ENCODE measurements at places on chromosomes 1 and 21.

DNA sequence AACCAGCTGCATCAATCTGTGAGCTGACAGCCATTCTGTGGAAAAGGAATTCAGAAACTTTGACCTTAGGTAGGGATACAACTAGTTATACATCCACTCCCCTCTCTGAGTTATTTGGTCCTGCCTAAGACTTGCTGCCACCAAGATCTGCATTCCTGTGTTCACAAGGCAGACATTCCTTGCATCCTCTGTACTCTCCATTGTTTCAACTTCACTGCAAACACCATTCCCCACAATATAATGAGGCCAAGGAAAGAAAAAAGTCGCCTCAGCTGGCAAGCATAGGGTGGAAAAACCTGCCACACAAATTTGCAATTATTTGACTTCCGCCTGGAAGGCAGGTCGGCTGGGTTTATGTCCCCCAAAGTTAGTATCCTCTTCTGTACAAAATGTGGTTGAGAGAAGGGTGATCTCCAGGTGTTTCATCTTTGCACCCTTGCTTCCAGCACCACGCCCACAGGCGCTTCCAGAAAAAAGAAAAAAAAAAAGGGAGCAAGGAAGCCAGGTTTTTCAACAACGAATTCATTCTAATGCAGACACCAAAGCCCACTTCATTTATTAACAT lies 676 bp upstream of the CTTNBP2NL start:
- no peak for DNase-seq

DNA sequence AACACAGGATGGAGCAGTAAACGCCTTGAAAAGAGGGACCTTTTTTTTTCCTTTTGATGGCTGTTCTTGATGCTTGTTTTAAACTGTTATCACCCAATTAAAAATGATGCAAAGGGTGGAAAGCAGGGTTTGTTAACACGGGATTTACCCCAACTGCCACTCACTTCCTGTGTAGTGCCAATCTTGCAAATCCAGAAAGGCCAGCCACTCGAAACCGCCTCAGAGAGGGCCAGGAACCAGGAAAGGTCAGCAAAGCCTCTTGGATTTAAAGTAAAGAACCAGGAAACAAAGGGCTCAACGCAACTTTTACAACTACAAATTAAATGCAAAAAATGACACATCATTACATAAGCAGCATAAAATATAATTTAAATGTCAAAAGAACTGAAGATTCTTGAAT lies 347.4 kb downstream of the PDE4B start:
- no peak for DNase-seq

GRCh38 chr1:145706086-145706664 lies 993 bp downstream of the PDZK1 start:
- DNase-seq, result no peak

DNA sequence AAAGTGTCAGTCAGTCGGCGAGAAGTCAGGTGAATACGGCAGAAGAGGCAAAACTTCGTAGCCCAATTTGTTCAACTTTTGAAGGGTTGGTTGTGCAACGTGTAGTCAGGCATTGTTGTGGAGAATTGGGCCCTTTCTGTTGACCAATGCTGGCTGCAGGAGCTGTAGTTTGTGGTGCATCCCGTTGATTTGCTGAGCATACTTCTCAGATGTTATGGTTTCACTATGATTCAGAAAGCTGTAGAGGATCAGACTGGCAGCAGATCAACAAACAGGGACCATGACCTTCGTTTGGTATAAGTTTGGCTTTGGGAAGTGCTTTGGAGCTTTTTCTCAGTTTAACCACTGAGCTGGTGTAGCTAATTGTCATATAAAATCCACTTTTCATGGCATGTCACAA lies 190.2 kb upstream of the ADAMTS5 start:
- DNase-seq, result no peak

- DNase-seq, result no peak
These were observed 13.4 kb downstream of the OSCP1 start for GRCh38 chr1:36436821-36437220.

DNA sequence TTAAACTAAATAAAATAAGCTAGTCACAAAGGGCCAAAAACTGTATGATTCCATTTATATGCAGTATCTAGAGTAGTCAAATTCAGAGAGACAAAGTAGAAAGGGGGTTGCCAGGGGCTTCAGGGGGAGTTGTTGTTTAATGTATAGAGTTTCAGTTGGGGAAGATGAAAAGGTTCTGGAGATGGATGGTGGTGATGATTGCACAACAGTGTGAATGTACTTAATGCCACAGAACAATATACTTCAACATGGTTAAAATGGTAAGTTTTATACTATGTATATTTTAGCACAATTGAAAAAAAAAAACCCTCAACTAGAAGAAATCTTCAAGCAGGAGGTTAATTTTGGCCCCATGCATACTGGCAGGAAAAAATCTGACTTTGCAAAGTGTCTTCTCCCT lies 24.3 kb downstream of the VAV3 start:
- no peak for DNase-seq

GRCh38 chr1:81021134-81021533 lies 779.6 kb upstream of the ADGRL2 start:
- DNase-seq, result no peak

DNA sequence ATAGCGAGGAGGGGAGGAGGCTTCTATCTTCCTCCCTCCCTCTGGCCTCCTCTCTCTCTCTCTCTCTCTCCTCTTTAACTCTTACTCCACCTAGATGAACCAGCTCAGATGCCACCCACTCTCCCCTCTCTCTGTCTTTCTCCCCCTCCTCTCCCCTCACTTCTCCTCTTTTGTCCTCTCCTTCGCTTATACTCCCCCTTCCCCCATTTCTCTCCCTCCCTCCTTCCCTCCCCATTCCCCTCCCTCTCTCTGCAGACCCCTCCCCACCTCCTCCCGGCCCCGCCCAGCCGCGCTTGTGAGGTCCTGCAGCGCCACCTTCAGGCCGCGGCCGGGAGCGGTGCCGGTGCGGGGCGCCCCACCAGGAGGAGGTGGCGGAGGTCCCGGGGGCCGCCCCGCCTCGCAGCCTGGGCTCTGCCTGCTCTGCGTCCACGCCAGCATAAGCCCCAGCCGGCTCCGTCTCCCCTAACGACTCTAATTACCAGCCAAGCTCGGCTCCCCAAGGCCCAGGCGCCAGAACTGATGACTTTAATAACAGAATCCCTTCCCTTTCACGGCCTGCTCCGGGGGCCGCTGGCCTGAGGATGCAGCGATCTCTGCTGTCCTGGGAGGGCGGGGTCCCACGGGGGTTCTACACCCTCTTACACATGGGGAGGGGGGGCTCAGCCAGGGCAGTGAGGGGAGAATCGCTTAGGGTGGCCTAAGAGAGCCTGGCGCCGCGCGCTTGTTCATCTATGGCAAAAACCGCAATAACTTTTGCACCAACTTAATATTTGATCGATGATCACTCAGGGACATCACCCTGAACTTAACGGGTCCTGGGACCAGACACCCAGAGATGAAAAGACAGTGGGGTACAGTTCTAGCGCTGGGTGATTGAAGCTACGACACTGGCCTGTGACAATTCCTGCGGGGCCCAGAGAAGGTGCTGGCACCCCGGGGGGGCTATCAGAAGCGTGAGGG lies 637.3 kb downstream of the MATN1 start:
- no peak for DNase-seq

- DNase-seq, result no peak
These were observed 12.3 kb downstream of the ZBTB7B start for GRCh38 chr1:155014709-155015508.

GRCh38 chr1:168513656-168514404 lies 30.0 kb downstream of the XCL2 start:
- no peak for DNase-seq

DNA sequence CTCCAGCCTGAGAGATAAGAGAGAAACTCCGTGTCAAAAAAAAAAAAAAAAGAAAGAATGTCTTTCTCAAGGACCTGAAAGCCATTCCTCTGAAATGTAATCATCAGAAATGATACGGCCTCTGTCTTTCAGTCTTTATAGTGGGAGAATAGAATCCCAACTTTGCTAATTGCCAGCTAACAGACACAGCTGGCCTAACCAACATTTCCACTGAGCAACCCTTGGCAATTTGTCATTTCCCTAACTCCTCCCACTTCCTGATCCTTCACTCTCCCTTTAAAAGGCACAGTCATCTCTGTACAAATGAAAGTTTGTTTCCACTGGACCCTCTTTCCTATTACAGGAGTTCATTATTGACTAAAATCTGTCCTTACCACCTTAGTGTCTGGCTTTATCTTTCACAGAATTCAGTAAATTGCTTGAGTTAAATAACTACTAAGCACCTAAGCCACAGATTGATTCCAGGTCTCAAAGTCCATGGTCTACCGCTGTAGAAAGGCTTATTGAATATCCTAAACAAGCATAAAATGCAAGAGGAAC lies 4.3 kb upstream of the CBR1 start:
- peak; percentile 38 for DNase-seq

DNA sequence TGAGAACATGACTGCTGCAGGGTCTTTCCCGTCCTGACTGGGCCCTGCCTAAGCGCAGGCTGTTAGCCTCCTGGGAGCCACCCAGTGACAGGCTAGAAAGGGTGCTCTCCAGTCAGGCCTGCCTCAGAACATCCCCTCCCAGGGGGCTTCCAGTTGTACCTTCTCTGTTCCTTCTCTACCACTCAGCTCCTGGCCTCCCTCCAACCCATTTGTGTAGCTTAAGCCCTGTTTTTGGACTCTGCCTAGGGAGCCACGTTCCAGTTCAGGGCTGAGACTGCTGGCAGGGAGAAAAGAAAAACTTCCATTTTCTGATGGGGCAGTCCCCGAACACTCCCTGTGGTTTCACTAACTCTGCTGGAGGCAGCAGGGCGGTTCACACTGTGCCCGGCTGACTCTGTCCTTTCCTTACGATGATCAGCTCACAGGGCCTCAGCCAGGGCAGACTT lies 15.3 kb upstream of the POU3F1 start:
- DNase-seq, result no peak

- no peak for DNase-seq
These were observed 19.7 kb upstream of the DYNLT5 start for GRCh38 chr1:66732407-66733166.

GRCh38 chr1:91070298-91070697 lies 48.5 kb upstream of the ZNF644 start:
- no peak for DNase-seq

DNA sequence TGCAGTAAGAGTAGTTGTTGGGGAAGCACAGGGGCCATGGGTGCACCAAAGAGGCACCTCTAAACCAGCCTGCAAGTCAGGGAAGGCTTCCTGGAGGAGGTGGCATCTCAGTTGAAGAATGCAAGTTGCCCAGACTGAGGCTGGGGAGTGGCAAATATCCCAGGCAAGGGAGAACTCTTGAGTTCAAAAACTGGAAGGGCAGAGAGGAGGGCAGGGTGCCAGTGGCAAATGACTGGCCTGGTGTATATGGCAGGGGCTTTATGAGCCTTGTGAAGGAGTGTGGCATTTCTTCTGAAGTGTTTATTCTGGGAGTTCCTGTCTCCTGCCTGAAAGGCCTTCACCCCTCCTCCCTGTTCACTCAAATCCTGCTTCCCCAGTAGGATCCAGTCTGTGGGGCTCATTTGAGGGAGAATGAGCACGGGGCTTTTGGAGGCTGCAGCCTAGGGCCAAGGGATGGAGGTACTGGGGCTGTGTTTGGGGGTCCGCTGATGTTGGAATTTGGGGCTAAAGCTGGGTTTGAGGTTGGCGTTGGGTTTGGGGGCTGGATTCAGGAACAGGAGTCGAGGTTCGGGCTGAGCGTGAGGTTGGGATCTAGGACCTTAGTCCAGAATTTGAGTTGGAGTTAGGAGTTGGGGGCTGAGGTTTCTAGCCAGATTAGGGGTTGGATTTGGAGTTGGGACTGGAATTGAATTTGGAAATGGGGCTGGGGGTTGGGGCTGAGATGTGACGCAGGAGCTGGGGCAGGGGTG lies at the start of gene TMEM125:
Gene TMEM125 (plus strand): TSS at position 357 of the 749 bp plus-strand sequence. CDS start 2,740 bp downstream, outside the sequence.
- no peak for DNase-seq

- no peak for DNase-seq
These were observed 201.1 kb downstream of the PRDM2 start for GRCh38 chr1:13901039-13901438.

DNA sequence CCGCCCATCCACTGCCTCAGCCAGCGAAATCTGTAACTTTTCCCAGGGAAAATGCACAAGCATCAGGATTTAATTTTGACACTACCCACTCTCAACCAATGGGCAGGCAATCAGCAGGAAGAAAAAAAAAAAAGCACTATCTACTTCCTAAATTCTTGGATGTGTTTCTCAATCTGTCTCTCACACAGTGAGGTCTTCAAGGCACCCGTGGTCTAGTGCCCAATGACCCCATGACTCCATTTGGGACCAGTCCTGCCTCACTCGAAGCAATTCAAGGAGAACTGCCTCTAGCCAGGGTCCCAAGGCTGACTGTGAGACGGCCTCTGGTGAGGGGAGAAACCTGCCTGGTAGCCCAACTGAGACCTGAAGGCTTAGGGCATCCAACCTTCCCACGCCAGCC lies 35.9 kb downstream of the CSF1 start:
- no peak for DNase-seq

- no peak for DNase-seq
These were observed 6.5 kb downstream of the DENND2D start for GRCh38 chr1:111193712-111194480.

- DNase-seq, result no peak
These were observed 9.9 kb upstream of the ZSCAN20 start for GRCh38 chr1:33462405-33463164.

DNA sequence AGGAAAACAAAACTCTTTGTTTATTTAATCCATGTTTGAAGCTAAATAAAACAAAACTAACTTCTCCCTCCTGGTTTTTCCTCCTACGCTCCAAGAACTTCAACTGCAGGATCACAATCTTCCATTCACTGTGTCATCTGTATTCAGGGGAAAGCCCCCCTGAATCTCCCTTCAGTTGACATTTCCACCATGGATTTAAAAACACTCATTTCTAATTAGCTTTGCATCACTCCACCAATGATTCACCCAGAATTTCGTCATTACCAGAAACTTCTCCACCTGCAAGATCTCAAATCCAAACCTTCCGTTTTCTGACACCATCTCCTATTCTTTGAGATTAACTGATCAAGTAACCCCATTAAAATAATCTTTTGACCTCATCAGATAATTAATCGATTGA lies 10.9 kb upstream of the RGS5 start:
- DNase-seq, result no peak

GRCh38 chr1:11559591-11559970 lies 80.6 kb downstream of the DISP3 start:
- DNase-seq, result no peak

GRCh38 chr1:31155216-31155806 lies 84.4 kb downstream of the NKAIN1 start:
- DNase-seq, result peak; percentile 70

- DNase-seq, result no peak
These were observed 32.6 kb downstream of the OR2G3 start for GRCh38 chr1:247638011-247638410.

GRCh38 chr21:46131588-46131837 lies 23.9 kb downstream of the FTCD start:
- no peak for DNase-seq

- no peak for DNase-seq
These were observed 402 bp downstream of the C21orf58 start for GRCh38 chr21:46323227-46323709.
